ENCODE measurements at places on chromosomes 13 and 19.

GRCh38 chr19:19672816-19673215 lies 4.2 kb downstream of the ZNF101 start:
- no peaks in the 10 kb centered on the region for H3K27me3 ChIP-seq
- H3K27ac ChIP-seq: peak overlapping the region; percentile 18
- H3K4me3 ChIP-seq: no peak overlapping the region
- H3K4me1 ChIP-seq: peaks cover 73% of the 10 kb centered on the region

DNA sequence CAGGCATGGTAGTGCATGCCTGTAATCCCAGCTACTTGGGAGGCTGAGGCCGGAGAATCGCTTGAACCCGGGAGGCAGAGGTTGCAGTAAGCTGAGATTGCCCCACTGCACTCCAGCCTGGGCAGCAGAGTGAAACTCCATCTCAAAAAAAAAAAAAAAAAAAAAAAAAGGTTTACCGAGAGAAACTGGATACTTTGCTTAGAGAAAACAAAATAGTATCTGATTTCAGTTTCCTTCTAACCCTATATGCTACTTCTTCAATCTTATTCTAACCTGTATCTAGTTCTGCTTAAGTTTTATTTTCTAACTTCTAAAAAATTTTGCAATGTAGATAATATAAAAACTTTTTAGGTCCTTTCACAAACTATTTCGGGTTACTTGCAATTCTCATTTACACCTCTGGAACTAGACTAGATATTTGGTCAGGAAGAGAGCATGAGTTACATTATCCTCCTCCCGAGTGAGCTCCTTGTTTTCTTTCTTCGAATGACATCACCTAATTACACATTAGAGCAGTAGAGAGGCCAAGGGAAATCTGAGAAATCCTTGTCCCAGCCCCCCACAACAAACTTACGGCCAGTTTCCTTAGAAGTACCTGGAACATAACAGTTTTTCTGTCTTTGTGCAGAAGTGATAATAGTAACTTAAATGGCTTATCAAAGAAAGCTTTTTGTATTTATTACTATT lies 128.9 kb downstream of the B3GLCT start:
- no peaks in the 10 kb centered on the region for H3K4me1 ChIP-seq
- H3K27ac ChIP-seq: no peak overlapping the region
- no peaks in the 10 kb centered on the region for H3K27me3 ChIP-seq
- DNase-seq: no peak
- no peak overlapping the region for H3K4me3 ChIP-seq

GRCh38 chr19:38321646-38322196 lies 2.1 kb downstream of the KCNK6 start:
- no peak overlapping the region for H3K27ac ChIP-seq
- peaks cover 14% of the 10 kb centered on the region for H3K27me3 ChIP-seq
- no peak overlapping the region for H3K4me3 ChIP-seq
- DNase-seq: no peak

DNA sequence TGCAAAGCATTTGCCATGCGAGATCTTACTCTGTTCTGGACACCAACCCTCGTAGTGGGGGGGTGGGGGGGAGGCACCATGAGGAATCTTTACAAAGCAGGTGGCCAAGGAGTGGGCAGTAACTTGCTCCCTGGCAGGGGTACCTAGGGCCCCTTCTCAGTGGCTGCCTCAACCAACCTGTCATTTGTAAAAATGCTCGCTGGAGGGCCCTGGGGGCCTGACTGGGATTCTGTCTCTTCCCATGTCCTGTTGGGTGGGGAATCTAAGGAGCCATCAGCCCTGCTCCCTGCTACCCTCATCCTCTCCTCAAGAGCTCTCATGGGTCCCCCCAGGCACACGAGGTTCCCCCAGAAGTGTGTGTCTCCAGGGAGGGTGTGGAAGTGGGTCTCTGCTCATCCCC lies 1.5 kb downstream of the KCNN1 start:
- H3K4me3 ChIP-seq: no peak overlapping the region
- no peaks in the 10 kb centered on the region for H3K4me1 ChIP-seq
- H3K27me3 ChIP-seq: peaks cover 4% of the 10 kb centered on the region
- DNase-seq: no peak
- no peak overlapping the region for H3K27ac ChIP-seq

GRCh38 chr13:110944121-110944967 lies 29.5 kb upstream of the ANKRD10 start:
- no peaks in the 10 kb centered on the region for H3K36me3 ChIP-seq
- no peaks in the 10 kb centered on the region for H3K4me1 ChIP-seq
- peak; percentile 42 for DNase-seq
- no peak overlapping the region for H3K4me3 ChIP-seq
- H3K27me3 ChIP-seq: no peaks in the 10 kb centered on the region

- H3K27me3 ChIP-seq: no peaks in the 10 kb centered on the region
- H3K4me3 ChIP-seq: no peak overlapping the region
- H3K36me3 ChIP-seq: no peaks in the 10 kb centered on the region
- peak; percentile 82 for DNase-seq
These were observed 8.5 kb upstream of the LILRB3 start for GRCh38 chr19:54231077-54231931.

DNA sequence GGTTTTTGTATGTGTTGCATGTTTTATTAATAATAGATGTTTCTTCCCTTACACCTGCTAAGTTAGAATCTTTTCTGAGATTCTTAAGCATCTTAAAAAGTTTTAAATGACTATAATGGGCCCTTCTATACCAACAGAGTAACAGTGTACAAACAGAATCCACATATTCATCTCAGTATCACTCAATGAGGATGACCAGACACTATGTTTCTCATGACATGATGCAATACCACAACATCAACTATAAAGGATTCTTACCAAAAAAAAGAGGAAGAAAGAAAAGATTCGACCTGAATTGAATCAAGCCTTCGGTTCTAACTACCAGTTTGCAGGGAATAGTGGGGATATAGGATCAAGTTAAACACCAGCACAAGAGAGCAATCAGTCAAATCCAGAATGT lies 56.5 kb downstream of the INTS6 start:
- H3K4me3 ChIP-seq: no peak overlapping the region
- no peaks in the 10 kb centered on the region for H3K27me3 ChIP-seq
- peaks cover 8% of the 10 kb centered on the region for H3K36me3 ChIP-seq
- DNase-seq: no peak
- H3K4me1 ChIP-seq: no peaks in the 10 kb centered on the region

- H3K4me3 ChIP-seq: no peak overlapping the region
- H3K27me3 ChIP-seq: no peaks in the 10 kb centered on the region
- DNase-seq: no peak
- H3K4me1 ChIP-seq: peaks cover 49% of the 10 kb centered on the region
These were observed 46.5 kb downstream of the RCBTB2 start for GRCh38 chr13:48486362-48486761.

- no peak overlapping the region for H3K27ac ChIP-seq
- no peak for DNase-seq
- H3K36me3 ChIP-seq: no peaks in the 10 kb centered on the region
These were observed 149.5 kb downstream of the SLITRK1 start for GRCh38 chr13:83732755-83733154.

DNA sequence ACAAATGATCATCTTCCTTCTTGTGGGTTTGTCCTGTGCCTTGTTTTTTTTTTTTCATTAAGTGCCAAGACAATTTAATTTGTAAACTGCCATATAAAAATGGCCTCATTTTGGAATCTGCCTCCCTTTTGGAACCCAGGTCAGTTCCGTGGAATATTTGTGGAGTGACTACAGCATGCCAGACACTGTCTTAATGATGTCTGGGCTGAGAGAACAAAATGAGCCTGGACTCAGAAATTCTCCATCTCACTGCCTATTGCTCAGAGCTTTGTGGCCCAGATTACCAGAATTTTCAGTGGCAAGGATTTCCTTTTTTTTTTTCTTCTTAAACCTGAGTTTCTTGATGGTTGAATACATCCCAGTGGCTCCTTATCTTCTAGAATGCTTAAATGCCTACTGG lies 340.6 kb downstream of the ENOX1 start:
- DNase-seq: no peak
- H3K27me3 ChIP-seq: peaks cover 9% of the 10 kb centered on the region
- no peak overlapping the region for H3K27ac ChIP-seq
- H3K36me3 ChIP-seq: no peaks in the 10 kb centered on the region

DNA sequence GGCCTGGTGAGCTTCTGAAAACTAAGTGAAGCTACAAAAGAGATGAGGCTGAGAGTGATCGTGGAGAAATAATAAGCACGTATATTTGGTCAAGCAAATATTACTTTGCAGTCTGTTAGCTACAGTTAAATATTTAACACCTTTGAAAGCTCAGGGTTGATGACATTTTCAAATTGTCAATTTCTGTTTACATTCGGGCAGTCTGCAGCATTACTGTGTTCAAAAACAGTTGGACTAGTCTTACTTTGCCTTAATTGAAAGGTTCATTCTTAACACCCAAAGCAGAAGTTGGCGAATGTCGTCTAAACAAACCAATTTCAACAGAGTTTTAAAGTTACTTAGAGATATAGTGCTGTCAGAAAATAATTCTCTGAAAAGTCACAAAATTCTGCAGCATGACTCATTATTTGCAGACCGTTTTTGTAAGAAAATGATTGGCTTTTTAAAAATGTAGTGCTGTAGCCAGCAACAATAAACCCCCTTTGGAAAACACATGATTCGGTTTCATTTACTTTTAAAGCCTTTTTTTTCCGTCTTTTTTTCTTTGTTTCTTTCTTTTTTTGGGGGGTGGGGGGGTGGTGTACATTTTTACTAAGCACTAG lies 549.0 kb downstream of the GPC6 start:
- no peaks in the 10 kb centered on the region for H3K36me3 ChIP-seq
- H3K27me3 ChIP-seq: no peaks in the 10 kb centered on the region
- no peak for DNase-seq
- H3K27ac ChIP-seq: no peak overlapping the region
- no peaks in the 10 kb centered on the region for H3K4me1 ChIP-seq
- no peak overlapping the region for H3K4me3 ChIP-seq

DNA sequence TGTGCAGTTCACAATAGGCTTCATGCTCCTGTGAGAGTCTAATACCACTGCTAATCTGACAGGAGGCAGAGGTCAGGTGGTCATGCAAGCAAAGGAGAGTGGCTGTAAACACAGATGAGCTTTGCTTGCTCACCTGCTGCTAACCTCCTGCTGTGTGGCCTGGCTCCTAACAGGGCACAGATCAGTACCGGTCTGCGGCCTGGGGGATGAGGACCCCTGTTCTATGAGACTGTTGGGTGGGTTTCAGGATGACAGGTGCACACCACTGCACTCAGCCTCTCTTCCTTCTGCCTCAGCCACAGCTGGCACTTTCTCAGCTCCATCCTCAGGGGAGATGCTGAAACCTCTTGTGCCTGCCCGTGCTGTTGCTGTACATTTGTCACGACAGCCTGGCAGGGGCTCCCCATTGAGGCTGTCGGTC lies 9.7 kb downstream of the CLEC4G start:
- no peak overlapping the region for H3K4me3 ChIP-seq
- no peak overlapping the region for H3K27ac ChIP-seq
- H3K36me3 ChIP-seq: no peaks in the 10 kb centered on the region
- H3K4me1 ChIP-seq: no peaks in the 10 kb centered on the region
- no peak for DNase-seq
- no peaks in the 10 kb centered on the region for H3K27me3 ChIP-seq

DNA sequence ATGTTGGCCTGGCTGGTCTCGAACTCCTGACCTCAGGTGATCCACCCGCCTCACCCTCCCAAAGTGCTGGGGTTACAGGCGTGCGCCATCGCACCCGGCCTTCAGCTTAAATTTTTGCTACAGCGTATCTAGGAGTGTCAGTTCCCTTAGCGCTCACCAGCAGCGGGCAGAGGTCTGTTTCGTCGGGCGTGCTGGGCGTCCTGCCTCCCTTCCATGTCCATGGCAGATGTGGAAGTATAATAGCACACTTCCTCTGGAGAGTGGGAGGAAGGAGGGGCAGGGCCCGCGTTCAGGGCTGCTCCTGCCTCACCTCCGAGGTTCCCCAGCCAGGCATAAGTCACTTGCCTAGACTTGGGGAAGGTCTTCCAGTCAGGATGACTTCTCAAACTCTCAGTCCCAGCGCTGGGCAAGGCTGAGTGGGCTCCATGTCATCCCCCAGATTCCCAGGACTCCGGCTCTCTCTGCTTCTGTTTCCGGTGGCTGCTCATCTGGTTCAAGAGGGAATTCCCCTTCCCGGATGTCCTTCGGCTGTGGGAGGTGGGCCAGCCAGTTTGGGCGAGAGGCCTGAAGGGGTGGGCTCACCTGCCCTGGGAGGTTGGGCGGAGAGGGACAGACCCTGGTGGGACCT lies 9.5 kb downstream of the IL4I1 start:
- no peak for DNase-seq
- no peaks in the 10 kb centered on the region for H3K4me1 ChIP-seq
- no peak overlapping the region for H3K27ac ChIP-seq
- peaks cover 31% of the 10 kb centered on the region for H3K36me3 ChIP-seq
- H3K4me3 ChIP-seq: no peak overlapping the region

DNA sequence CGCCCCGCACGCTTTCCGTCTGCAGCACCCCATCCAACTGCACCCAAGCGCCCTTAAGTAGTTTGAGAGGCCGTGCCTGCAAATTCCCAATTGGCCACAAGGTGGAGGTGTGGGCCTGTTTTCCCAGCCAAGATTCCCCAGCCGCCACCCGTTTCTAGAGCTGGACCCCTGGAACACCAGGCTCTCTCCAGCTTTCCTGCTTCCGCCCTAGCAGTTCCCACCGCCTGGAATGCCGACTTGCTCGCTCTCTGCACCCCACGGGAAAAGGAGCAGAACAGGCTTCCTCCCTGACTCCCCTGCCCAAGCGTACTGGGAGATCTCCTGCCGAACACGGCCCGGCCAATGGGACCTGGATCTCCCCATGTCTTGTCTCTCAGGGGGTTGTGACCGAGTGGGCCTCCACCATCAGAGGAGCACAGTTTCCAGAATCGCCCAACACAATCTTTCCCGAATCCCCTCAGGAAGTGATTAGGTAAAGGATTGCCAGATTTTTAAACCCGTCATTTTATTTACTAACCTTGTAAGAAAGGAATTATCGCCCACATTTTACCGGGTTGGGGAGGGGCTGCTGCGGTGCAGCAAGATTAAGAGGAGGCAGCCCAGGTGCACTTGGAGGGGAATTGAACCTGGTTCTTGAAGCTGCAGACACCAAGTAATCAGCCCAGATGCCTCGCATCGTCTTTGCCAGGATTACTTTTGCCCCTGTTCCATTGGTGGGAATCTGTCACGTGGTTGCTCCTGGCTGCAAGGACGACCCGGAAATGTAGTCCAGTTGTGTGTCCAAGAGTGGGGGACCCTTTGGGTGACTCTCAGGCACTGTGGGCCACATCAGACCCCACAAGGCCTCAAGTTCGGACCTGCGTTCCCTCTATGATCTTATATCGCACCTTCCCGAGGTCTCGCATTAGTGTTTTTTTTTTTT lies 3.5 kb upstream of the NAPSA start:
- peak; percentile 82 for DNase-seq
- H3K27ac ChIP-seq: peak overlapping the region; percentile 65
- no peaks in the 10 kb centered on the region for H3K27me3 ChIP-seq
- H3K4me1 ChIP-seq: peaks cover 30% of the 10 kb centered on the region

- H3K27ac ChIP-seq: no peak overlapping the region
- H3K36me3 ChIP-seq: no peaks in the 10 kb centered on the region
- peaks cover 44% of the 10 kb centered on the region for H3K4me1 ChIP-seq
- H3K4me3 ChIP-seq: no peak overlapping the region
- H3K27me3 ChIP-seq: no peaks in the 10 kb centered on the region
These were observed 10.1 kb upstream of the MBNL2 start for GRCh38 chr13:97212004-97212403.
